ENCODE measurements at places on chromosomes 7 and 10.

GRCh38 chr10:6788731-6789130 is 208.7 kb upstream of the PRKCQ start:
- DNase-seq: no peak

GRCh38 chr7:85890244-85890811 is 703.5 kb upstream of the SEMA3D start:
- DNase-seq: peak; percentile 51

DNA sequence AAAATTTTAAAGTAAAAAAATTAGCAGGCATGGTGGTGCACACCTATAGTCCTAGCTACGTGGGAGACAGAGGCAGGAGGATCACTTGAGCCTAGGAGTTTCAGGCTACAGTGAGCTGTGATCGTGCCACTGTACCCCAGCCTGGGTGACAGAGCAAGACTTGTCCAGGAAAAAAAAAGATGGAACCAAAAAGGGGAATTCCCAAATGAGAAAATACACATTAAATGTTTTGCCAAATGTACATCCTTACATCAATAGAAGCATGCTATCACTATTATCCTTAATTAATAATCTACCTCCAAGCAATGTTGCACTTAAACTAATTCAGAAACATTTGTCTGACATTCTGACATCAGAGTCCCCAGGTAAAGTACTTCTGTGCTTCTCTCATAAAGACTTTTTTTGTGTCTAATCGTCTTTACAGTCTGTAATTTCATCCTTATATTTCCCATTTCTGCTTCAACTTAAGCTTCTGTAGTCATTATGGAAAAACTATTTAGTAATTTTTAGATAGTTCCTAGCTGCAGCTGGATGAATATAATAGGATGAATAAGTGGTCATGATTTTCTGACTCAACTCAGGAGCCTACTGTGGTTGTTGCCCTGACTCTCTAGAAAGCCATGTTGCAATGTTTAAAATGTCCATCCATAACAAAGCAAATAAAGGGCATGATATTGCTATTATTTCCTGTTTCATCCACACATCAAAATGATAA is 57.7 kb downstream of the MYPN start:
- DNase-seq: no peak

DNA sequence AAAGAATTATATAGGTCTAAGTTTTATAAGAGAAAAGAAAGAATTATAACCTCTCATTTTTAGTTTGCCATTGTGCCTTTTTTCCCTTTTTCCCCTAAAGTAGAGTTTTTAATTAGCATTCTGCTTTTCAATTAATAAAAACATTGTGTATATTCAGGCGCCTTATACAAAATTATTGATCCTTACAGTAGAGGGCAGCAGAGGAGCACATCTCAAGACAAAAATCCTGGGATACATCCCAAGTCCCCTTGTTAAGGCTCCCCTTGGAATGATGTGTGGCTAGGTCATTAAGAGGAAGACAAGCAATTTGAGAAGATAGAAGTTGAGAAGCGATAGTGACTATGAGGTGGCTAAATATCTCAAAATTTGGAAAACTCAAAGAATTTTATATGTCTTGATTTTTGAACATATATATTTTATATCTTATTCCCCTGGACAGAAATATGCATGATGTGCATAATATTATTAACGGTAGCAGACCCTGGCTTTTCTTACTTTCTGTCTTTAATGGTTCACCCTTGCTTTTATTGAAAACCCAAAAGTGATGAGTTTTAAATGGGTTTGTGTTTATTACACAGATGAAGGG is 19.1 kb upstream of the TPK1 start:
- DNase-seq: peak; percentile 31

DNA sequence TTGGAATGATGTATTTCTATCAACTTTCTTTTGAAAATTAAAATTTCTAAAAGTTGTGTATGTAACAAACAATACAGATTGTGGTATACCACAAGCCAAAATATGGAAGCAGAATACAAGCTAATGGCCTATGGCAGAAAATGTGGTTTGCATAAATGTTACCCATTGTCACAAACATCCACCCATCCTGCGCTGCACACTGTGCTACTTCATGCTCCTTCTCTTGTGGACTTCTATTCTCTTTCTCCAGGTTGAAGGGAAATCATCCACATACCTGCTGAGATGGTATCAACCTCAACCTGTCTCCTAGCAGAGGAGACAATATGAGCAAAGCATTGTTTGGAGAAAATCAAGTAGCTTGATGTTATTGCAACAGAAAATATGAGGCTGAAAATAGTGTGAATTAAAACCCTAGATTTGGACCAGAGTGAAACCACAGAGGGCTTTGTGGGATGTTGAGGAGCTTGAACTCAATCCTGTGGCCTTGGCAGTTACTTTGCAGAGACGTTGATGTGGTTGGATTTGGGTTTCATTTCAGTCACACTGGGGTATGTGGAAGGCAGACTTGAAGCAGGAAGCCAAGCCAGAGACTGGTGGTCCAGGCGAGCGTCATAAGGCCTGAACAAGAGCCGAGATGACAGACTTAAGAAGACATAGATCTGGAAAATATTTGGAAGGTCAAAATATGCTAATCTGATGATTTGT is 63.8 kb downstream of the ICA1 start:
- no peak for DNase-seq

- no peak for DNase-seq
These were observed 66.5 kb downstream of the ANK3 start for GRCh38 chr10:60323162-60323561.

- DNase-seq: no peak
These were observed 433.1 kb downstream of the TYW1 start for GRCh38 chr7:67429735-67430134.

- DNase-seq: no peak
These were observed 169.3 kb upstream of the AGK start for GRCh38 chr7:141381794-141382427.

DNA sequence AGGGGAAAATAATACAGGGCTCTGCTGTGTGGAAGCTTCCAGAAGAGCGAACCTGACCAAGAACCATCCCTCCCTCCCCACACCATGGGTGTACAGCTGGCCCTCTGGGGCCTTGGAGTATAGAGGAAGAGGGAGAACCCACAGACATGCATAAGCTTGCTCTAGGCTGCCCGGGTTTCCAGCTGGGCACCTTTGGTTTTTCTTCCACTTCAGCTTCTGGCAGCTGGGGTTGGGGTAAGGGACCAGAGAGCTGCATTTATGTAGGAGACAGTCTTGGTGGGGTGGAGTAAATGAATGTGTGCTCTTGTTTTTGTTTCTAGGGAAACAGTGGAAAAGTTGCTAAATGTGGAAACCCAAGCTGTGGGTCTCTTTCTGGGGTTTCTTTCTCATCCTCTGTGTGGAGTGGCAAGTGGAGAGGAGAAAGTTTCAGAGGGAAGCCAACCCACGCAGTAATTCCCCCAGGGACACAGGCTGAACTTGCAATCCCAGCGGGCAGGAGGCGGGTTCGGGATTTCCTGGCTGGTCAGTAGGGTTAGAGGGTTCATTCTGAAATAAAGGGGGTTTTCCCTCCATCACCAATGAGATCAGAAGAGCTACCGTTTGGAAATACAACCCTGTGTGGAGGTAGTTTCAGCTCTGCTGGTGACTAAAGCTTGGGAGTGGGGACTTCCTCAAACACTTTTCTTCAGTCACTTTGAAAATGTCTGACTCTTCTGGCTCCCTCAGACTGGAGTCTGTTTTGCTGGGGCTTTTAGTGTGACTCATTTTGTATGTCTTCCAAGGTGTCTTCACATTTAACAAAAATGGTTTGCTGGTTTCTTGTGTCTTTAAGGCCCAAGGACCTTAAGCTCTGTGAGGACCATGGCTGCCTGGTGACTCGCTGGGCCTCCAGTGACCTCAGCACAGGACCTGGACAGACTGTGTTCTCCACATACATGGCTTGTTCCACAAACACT is 22.2 kb upstream of the SRGN start:
- DNase-seq: no peak

DNA sequence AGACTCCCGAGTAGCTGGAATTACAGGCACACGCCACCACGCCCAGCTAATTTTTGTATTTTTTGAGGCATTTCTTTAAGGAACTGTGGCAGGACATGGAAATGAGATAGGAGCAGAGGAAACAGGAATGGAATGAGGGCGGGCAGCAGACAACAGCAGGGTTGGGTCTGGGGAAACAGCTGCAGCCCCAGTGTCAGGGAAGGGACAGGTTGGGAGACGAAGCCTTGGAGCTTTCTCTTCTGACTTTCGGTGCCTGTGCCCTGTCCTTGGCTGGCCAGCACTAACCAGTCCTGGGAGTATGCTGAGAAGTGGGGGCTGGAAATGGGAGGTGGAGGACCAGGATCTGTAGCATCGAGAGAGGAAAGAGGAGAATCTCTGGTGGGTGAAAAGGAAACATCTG is 47.4 kb downstream of the ATOH7 start:
- no peak for DNase-seq

- no peak for DNase-seq
These were observed 251.4 kb upstream of the HABP2 start for GRCh38 chr10:113301342-113301984.

- DNase-seq: peak; percentile 65
These were observed 561 bp downstream of the SHTN1 start for GRCh38 chr10:117004227-117005025.

DNA sequence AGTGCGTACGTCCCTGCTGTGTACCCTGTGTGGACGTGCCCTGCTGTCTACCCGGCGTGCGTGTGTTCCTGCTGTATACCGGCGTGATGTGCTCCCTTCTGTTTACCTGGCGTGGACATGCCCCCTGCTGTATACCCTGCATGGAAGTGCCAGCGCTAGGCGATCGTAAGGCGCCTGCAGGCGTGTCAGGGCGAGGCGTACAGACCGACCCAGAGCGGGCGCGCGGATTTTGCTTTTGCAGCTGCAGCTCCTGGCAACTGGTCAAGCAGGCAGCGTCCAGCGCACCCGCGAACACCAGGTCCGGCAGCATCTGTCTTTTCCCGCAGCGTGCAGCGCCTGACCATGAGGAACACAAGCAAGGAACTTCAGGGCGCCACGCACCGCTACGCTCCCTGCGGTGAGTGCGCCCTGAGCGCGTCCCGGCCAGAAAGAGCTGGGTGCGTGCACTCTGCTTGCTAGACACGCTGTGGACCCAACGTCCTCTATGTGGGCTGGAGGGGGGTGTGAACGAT is 680 bp downstream of the C7orf57 start:
- DNase-seq: peak; percentile 13

- no peak for DNase-seq
These were observed 564.5 kb upstream of the GHITM start for GRCh38 chr10:83574770-83575169.

GRCh38 chr7:37550872-37551271 is 102.2 kb upstream of the ELMO1 start:
- no peak for DNase-seq

DNA sequence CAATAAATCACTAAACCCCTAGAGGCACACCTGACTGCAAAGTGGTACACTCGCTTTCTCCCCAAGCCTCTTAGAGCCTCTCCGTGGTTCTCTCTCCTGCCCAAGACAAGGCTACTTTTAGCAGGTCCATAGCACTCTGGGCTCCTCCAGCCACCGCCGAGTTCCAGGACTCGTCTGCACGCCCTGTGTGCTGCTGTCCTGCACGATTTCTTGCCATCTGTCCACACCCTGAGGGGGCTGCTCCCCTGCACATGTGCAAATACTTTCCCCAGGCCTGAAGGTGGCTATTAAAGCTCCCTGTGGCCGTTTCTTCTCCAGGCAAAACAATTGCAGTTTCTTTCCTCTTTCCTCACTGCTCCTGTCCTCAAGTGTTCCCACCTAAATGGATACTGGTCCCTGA is 414.3 kb downstream of the PLXNA4 start:
- DNase-seq: peak; percentile 8

GRCh38 chr7:148180075-148180474 is 410.5 kb upstream of the C7orf33 start:
- no peak for DNase-seq

- no peak for DNase-seq
These were observed 892.0 kb upstream of the AUTS2 start for GRCh38 chr7:68706291-68706690.

- DNase-seq: peak; percentile 25
These were observed 10.6 kb upstream of the TSPAN14 start for GRCh38 chr10:80443531-80443974.

DNA sequence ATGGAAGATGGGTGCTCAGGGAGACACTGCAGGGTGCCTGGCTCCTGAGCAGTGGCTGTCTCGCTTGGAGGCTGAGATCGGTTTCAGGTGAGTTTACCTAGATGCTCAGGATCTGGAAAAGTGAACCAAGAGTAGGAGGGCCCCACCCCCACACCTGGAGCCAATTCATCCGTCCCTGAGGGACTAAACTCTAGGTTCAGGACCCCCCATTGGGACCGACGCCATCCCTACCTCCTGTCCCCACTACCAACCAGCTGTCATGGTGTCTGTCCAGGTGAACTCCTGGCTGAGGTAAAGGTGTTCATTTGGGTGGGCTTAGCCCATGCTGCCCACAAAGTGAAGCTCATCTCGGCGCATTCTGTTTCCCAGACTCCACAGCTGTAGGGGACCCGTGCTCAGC is 174.6 kb upstream of the PLPP4 start:
- no peak for DNase-seq

DNA sequence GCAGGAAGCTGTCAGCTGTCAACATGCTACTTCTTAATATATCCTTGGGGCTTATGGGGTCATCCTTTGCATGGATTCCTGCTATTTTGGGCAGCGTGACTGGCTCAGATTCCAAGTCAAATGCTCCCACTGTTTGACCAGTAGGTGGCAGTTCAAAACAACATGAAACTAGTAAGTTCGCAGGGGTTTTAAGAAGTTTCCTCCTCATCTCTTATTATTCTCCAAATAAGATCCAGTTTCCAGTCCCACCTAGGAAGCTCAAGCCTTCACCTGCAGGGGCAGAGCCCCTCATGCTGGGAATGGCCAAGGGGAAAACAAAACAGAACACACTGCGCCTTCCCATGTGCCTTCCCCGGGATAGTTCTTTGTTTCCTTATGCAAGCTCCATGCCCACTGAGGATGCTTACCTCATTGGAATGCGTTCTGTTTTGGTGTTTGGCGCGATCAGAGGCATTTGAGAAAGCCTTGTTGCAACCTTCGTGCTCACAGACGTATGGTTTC is 259.8 kb downstream of the GLI3 start:
- peak; percentile 56 for DNase-seq

- DNase-seq: peak; percentile 94
These were observed 119.5 kb downstream of the SPDYE5 start for GRCh38 chr7:75611557-75612178.

- no peak for DNase-seq
These were observed 75.1 kb downstream of the DNAH11 start for GRCh38 chr7:21617916-21618390.
